ENCODE measurements at places on chromosomes 2 and 18.
A peak's percentile ranks its signal among the peaks of the same experiment; 100 is the strongest.

GRCh38 chr2:86068136-86068588 lies 37.5 kb downstream of the POLR1A start:
- DNase-seq: no peak

DNA sequence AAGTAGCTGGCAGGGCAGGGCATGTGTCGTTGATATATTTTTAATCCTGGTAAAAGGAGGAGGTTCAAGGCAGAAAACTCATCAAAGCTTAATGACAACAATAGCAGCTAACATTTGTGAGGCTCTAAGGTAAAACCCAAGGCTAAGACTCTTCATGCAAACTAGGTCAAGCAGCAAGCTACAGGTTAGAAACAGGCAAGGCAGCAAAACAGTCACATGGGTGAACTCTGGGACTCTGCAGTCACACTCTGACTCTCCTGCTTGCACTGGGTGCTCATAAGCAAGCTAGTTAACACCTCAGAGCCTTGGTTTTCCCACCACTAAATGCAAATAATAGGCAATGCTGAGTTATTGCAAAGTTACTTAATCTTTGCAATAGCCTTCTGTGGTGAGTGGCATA lies 7.9 kb downstream of the IL1RN start:
- no peak for DNase-seq

DNA sequence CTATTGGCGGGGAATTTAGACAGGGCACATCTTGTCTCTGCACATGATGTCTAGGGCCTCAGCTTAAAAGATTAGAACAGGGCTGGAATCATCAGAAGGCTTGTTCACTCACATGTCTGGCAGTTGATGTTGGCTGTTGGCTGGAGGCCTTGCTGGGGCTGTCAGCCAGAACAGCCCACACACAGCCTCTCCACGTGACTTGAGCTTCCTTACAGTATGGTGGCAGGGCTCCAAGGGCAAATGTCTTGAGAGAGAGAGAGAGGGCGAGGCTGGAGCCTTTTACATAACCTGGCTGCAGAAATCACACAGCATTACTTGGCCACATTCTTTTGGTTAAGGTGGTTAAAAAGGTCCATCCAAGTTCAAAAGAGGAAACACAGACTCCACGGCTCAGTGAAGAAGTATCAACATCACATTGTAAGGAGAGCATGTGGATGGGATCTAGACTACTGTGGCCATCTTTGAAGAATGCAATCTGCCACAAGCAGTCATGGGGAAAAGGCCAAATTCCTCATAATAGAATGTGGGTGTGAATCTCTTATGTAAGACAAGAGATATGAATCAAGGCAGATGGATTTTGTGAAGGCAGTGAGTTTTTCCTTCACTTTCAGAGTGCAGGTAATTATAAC lies 30.4 kb downstream of the SRSF7 start:
- DNase-seq: no peak

- peak; percentile 27 for DNase-seq
Measured at GRCh38 chr18:77055429-77056300, 76.9 kb downstream of the MBP start.

- DNase-seq: peak; percentile 43
Measured at GRCh38 chr2:215973954-215974699, 39.2 kb downstream of the MREG start.

- DNase-seq: peak; percentile 10
Measured at GRCh38 chr2:165902934-165903333, 50.6 kb downstream of the TTC21B start.

- no peak for DNase-seq
Measured at GRCh38 chr2:102783506-102784183, 21.8 kb downstream of the TMEM182 start.

- no peak for DNase-seq
Measured at GRCh38 chr2:159922563-159922962, 124.6 kb upstream of the CD302 start.

- DNase-seq: no peak
Measured at GRCh38 chr2:71897137-71897480, 250.6 kb downstream of the CYP26B1 start.

DNA sequence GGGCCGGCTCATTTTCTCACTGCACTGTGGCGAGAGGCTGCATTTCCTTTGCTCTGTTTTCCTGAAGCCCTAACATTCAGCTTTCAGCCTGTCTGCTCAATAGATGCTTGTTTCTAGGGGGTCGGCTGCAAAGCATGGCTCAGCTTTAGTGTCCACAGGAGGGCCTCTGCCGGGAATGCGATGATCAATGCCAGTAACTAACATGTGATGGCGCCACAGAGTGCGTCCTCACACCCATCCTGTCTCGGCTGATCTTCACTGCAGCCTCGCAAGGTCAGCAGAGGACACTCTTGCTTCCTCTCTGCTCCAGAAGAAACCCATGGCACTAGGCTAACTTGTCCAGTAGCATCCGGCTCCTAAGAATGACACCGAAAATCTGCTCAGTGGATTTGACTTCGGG lies 156.4 kb upstream of the PXDN start:
- no peak for DNase-seq

GRCh38 chr18:12554796-12555388 lies 103.0 kb downstream of the SPIRE1 start:
- no peak for DNase-seq

GRCh38 chr2:105256431-105257047 lies 15.0 kb downstream of the GPR45 start:
- no peak for DNase-seq

- DNase-seq: no peak
Measured at GRCh38 chr2:36805635-36806224, 109.2 kb downstream of the VIT start.

GRCh38 chr18:8780227-8780626 lies 74.9 kb downstream of the MTCL1 start:
- DNase-seq: no peak

- no peak for DNase-seq
Measured at GRCh38 chr2:121368836-121369235, 83.8 kb upstream of the TFCP2L1 start.

- no peak for DNase-seq
Measured at GRCh38 chr18:47748093-47748796, 182.2 kb downstream of the SMAD2 start.

GRCh38 chr2:131035112-131035825 lies 58.0 kb downstream of the FAM168B start:
- DNase-seq: no peak

GRCh38 chr2:62152000-62152399 lies 43.9 kb upstream of the B3GNT2 start:
- DNase-seq: no peak

DNA sequence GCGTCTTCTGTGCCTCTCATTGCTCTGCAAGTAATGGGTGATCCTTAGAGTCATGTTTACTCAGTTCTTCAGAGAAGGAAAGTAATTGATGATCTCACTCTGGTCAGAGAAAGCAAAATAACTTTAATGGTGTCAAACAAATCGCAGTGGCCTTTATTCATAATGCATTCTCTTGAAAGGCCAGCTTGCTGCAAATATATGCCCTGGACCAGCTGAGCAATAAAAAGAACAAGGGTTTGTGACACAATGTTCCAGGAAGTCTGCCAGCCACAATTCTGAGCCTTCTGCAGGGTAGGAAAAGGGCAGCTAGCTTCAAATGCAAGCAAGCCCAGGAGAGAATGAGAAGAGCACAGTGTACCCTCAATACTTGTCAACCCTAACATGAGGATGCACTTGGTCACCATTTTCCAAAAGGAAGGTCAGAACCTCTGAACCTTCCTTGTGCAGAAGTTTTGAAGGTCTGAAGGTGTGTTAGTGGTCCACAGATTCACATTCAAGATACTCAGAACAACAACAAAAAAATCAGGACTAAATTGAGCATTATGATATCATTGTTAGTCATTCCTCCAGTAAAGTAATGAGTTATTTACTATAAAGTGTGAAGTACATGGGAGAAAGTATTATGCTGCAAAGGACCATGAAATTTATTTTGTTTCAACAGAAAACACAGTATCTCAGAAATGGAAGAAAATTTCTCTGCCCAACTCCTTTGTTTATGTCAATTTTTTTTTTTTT lies 355.6 kb downstream of the PAX3 start:
- no peak for DNase-seq

GRCh38 chr18:55322178-55322735 lies 265.7 kb downstream of the TCF4 start:
- DNase-seq: peak; percentile 30

DNA sequence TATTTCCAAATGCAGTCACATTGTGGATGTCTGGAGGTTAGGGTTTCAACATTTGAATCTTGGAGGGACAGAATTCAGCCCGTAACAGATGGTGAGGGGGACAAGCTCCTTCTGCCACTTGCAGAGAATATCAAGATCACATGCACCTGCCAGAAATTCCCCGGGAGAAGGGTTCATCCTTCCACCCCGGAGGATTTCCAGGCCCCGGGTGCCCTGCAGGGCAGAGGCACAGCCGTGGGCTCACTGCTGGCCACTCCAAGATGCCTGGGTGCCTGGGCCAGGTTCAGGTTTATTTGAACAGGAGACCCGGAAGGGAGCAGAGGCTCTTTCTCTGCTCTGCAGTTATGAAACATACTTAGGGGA lies 38.2 kb upstream of the MGAT4A start:
- DNase-seq: no peak

DNA sequence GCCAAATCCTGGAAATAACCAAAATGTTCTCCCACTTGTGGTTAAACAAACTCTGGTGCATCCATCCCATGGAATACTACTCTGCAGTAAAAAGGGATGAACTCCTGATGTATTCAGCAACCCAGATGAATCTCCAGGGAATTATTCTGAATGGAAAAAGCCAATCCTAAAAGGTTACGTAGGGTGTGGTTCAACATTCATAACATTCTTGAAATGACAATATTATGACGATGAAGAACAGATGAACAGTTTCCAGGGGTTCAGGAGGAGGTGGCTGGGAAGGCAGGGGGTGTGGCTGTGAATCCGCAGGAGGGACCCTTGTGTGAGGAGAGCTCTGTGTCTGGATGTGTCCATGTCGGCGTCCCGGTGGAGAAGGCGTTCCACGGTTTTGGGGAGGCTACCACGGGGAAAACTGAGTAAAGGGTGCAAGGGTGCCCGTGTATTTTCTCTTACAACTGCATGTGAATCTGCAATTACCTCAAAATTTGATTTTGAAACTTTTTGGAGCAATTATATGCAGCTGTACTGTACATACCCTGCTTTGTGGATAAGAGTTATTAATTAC lies 47.3 kb downstream of the KCNG2 start:
- no peak for DNase-seq

DNA sequence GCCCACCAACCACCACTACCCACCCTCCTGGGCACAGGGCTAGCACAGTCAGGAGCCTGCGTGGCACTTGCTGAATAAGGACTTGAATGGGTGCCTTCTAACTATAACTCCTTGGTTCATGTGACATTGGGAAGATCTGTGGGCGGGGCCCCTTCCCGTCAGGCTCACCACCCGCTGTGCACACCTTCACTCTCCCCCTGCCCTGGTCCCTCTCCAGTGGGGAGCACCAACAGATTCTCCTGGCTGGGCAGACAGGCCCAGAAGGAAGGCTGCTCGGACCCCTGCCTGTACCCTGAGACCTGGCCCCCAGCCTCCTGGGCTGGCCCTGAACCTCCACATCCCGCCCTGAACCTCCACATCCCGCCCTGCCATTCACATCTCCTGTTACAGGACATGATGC lies 33.4 kb upstream of the POMC start:
- DNase-seq: no peak

DNA sequence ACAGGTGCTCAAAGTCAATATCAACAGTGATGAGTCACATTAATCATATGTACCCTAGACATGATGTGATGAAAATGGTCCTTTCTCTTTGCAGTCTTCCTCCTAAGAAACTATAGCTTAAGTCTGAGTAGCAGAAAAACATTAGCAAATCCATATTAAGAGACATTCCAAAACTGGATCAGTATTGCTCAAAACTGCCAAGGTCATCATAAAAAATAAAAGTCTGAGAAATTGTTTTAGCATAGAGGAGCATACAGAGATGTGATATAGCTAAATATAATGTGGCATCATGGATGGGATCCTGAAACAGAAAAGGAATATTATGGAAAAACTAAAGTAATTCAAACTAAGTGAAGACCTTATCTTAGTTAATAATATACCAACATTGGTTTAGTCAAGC lies 1316.1 kb downstream of the SUCLG1 start:
- no peak for DNase-seq

- no peak for DNase-seq
Measured at GRCh38 chr18:60020107-60020925, 120.5 kb downstream of the PMAIP1 start.

DNA sequence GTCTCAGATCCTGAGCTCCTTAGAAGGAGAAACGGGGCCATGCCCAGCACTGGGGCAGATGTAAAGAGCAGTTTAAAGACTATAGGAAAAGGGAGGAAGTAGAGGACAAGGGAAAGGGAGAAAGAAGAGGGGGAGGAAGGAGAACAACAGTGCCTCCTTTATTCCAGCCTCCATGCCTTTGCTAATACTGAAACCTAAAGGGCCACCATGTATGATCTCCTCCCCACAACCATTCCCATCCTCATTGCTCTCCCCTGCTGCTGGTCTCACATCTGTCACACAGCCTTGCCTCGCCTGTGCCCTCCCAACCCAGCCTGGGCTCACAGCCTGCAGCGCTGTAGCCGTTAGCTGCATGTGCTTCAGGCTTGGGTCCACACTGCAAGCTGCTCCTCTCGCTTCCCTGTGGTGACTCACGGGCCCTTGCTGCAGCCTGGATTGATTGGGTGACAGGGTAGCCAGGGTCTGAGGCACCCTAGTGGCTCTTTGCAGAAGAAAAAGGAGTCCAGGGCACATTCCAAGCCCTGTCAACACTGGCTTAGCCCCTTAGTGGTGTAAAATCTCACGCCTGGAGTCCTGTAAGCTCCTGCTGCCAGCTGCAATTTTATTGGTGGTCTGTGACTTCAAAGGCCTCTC lies 281.9 kb downstream of the SRBD1 start:
- peak; percentile 38 for DNase-seq

DNA sequence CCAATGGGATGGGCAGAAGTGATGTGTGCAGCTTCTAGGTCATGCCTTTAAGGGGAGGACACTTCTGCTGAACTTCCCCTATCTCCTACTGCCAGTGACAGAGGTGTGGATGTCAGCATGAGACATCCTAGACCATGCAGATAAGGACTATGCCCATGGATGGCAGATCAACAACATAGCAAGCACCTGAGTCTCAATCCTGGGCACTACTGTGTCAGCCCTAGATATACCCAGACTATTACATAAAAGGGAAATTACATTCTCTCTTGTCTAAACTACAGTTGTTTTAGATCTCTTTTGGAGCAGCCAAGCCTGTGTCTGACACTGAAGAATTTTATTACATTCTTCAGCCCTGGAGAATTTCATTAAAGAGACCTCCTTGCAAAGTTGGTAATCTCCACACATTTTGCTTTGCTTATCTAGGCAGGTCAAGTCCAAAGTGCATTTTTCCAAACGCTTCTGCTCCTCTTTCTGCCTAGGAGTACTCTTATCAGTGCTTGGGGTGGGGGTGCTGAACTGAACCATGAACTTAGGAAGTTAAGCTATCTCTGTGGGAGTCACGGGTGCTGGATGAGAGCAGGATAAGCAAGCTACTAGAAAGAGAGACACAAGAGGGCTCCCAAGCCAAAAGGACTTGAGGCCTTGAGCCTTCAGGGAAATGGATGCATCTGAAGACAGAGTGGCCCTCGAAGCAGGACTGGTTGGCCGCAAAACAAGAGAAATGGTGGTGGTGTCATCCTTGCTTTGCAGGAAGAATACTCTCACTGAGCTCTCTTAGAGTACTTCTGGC lies 95.2 kb upstream of the SPRED2 start:
- peak; percentile 66 for DNase-seq

GRCh38 chr2:27843992-27844391 lies 46.2 kb downstream of the RBKS start:
- no peak for DNase-seq

All from HuH-7 (cell line).